ENCODE measurements at places on chromosomes 2 and 18.

DNA sequence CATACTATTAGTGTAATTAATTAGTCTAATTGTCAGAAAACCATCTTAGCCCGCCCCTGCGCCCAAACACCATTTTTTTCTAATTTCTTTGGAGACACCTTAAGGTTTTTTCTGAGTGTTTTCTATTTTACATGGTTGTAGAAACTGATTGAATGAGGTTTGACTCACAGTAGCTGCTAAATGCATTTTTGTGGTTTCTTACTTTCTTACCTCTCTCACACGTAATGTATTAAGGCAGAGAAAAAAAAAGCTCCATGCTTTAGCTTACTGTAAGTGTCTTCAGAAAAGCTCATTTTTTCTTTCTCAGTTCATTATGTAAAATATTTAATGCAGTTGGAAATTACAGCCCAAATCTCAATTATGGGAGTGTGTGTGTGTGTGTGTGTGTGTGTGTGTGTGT, 548.5 kb upstream of the LRRTM4 start:
- no peak for DNase-seq

DNA sequence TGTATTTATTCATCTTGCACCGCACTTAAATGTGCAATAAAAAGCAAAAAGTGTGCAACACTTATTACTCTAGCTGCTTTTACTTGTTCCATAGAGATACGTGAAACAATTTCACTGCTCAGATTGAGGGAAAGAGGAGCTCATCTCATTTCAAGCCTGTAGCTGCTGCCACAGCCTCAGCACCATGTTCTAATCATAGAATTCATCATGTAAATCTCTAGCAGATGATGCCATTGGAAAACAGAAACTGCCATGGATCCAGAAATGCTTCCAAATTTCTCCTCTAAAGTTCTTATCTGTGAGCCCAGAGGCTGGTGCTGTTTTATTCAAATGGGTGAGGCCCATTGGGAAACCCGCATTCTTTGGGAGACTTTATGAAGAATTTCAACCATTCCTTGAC, 2.0 kb downstream of the CDC42EP3 start:
- DNase-seq: no peak

- no peak for DNase-seq
These were observed 37.7 kb downstream of the CD28 start for GRCh38 chr2:203744091-203744490.

DNA sequence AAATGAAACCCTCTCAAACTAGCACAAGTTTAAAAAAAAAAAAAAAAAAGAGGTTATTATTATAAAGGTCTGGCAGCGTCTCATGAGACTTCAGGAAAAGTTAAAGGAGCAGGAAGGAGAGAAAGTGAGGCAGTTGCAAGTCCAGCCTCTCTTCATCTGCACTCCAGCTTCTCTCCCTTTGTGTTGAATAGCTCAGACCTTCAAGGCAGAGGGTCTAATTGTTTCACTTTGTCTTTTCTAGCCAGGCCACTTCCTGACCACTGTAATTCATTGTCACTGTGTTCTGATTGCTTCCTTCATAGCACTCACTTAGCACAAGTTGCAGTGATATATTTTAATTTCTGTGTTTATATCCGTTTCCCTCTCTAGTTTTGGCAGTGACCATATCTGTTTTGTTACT, 99.9 kb downstream of the SPATS2L start:
- DNase-seq: no peak

GRCh38 chr18:11027862-11028261, 121.5 kb downstream of the PIEZO2 start:
- no peak for DNase-seq

GRCh38 chr2:134408386-134408785, 154.5 kb downstream of the MGAT5 start:
- DNase-seq: no peak

DNA sequence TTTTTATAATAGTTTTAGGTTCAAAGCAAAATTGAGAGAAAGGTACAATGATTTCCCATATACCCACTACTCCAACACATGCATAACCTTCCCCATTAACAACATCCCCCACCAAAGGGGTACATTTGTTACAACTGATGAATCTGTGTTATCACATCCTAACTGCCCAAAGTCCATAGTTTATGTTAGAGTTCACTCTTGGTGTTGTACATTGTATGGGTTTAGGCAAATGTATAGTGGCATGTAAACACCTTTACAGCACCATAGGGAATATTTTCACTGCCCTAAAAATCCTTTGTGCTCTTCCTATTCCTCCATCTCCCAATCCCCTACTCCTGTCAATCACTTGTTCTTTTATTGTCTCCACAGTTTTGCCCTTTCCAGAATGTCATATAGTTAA, 471.6 kb downstream of the CPS1 start:
- no peak for DNase-seq

DNA sequence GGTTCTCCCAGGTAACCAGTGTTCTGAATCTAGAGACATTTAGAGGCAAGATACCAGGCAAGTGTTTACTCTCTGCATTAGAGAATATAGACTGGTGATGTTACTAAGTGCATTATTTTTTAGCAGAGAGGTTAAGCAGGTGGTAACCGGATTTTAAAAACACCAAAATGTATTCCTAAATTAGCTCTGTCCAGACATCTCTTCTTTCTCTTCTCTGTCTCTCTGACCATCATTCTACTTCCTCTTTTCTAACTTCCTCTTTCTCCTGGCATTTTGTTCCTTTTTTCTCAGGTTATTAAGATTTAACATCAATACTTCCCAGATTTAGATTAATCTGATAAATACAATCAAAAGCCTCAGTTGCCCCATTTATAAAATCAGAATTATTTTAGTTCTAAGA, 31.7 kb upstream of the DYNC1I2 start:
- DNase-seq: no peak

DNA sequence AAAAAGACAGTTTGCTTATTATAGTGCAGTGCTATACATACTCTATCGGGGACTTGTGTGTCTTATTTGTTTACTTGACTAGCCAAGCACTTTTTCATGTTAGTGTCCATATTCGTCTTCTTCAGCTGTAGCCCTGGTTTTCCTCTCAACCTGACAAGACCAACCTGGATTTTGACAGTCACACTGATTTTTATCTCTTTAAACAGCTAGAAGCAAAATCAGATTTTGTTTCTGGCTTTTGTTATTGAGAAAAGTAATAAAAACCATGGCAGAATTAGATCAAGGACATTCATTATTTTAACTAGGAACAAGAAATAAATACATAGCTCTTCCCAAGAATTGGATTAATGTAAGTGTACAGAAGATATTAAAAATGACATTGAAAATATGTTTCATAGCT, 56.8 kb downstream of the SPATS2L start:
- DNase-seq: no peak

- no peak for DNase-seq
These were observed 3.9 kb upstream of the TNS1 start for GRCh38 chr2:218006741-218007140.

DNA sequence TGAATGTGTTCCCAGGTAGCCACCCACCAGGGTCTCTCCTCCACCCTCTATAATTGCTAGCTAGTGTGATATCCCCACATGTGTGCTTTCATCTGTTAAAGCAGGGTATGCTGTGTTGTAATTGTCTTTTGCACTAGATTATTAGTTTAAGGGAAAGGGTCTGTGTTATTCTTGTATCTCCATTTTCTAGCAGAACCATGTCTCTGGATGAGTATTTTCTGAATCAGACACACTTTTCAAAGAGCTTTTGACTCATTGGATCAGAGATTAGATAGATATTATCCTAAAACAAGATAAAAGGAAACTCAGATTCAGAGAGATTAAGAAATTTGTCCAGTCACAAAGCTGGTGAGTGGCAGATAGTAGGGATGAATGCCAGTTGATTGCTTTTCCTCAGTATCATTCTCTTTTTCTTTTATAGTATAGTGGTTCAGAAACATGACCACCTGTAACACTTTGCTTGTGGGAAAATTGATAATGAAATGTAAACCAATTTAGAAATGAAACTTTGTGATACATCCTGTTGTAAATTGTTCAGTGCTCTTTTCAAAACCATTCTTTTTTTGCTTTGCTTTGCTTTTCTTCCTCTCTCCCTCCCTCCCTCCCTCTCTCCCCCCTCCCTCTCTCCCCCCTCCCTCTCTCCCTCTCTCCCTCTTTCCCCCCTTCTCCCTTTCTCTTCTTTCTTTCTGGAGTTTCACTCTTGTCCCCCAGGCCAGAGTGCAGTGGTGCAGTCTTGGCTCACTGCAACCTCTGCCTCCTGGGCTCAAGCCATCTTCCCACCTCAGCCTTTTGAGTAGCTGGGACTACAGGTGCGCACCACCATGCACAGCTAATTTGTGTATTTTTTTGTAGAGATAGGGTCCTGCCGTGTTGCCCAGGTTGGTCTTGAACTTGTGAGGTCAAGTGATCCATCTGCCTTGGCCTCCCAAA, 7.4 kb downstream of the MIB1 start:
- DNase-seq: no peak

GRCh38 chr2:172438741-172439508, 11.5 kb downstream of the ITGA6 start:
- no peak for DNase-seq

- DNase-seq: no peak
These were observed 38.4 kb downstream of the NPPC start for GRCh38 chr2:231887756-231888155.

DNA sequence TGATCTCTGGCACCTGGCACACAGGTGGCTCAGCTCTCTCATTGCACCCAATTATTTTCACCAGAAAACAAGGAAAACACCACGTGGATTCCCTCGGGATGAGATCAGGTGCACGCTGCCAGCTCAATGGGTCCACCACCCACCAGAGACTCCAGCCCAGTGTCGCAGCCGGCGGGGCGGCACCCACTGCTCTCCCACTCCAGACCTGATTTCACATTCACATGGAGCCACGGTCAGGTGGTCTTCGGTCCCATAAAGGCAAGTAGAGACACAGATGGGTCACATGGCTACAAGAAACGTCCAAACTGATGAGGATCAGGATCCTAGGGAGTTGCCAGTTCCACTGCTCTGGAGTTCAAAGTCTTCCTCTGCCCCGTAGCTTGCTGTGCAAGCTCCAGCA, 217.6 kb downstream of the ANKRD30B start:
- DNase-seq: no peak

DNA sequence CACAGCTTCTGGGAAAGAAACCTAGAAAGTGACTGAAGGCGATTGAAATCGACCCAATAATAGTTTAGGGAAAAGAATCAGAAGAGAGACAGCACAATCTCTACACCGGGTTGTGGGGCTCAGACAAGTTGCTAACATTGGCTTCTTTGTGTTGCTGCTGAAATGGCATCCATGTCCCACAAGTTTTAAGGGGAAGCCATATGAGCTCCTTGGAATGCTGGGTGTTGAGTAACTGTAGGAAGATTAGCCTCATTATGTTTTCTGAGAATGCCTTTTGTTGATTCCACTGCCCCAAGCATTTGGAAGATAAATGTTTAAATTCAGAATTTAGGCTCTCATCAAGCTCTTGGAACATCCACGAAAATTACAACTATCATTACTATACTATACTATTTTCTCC, 73.4 kb upstream of the NEUROD1 start:
- DNase-seq: no peak

DNA sequence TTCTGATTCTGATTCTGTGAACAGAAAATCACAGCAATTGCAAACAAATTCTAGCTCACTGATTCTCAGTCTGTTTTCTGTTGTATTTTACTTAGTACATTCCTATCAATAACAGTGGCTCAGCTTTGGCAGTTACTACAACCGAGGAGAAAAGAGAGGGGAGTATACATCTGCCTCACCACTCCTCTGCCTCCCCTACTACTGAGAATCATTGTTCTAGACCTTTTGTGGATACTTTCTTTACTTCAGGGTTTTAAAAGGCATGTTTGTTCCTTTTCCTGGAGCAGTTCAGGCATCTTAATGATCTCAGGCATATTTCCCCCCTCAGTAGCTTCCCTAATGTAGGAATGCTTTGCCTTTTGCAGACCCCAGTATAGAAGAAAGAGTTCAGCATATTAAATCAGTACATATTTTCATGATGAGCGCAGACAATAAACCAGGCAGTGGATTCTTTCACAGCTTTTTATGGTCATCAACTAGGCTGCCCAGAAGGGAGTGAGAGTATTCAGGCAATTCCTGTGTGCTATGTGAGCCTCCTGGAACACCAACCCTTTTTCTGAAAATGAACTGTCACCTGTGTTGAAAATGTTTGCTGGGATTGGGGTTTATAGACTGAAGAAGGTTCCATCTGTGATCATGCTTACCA, 10.3 kb downstream of the STAMBP start:
- no peak for DNase-seq

- DNase-seq: no peak
These were observed 578.7 kb upstream of the NETO1 start for GRCh38 chr18:73446502-73446901.

GRCh38 chr18:47999801-48000248, 69.4 kb upstream of the SMAD2 start:
- no peak for DNase-seq

GRCh38 chr2:42328148-42328833, 32.7 kb downstream of the COX7A2L start:
- no peak for DNase-seq

- DNase-seq: no peak
These were observed 7.3 kb upstream of the SLC39A10 start for GRCh38 chr2:195649629-195650190.

DNA sequence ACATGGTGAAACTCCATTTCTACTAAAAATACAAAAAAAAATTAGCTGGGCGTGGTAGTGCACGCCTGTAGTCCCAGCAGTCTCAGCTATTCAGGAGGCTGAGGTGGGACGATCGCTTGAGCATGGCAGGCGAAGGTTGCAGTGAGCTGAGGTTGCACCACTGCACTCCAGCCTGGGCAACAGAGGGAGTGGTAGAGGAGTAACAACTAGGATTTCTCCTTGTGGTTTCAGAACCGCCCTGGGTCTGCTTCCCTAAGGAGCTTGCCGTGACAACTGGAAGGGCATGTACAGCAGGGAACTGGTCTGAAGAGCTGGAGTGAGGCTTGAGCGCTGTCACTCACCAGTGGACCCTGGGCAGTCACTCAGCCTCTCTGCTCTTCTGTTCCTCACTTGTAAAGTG, 29.1 kb downstream of the REEP1 start:
- DNase-seq: no peak

DNA sequence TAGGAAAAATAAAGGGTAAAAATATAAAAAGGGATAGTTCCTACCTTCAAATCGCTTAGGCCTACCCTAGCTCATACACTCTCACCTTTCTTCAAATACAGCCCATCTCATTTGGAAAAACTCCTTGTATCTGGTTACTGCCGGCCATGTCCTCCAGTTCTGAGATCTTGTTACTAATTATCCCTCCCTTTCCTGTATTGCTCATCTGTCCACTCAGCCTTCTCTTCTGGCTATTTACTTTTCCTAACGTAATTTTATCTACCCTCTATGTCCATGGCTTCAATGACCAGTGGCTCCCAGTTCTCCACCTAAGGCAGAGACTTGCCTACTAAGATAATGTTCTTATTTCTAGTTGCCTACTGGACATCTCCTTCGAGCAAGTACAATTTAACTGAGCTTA, 342.9 kb upstream of the ACVR2A start:
- no peak for DNase-seq

Measured in stimulated activated CD4-positive, alpha-beta T cell treated with anti-CD3 and anti-CD28 coated beads, Interleukin-1b, Interleukin-23, amount 100 ng/mL, for 1 hour (primary cell).